ENCODE measurements at places on chromosomes 3 and 15.

GRCh38 chr3:172702256-172702655 lies 8.6 kb downstream of the NCEH1 start:
- DNase-seq, result no peak

- DNase-seq, result peak; percentile 65
These were observed 287.3 kb upstream of the ADAMTS9 start for GRCh38 chr3:64975147-64975546.

- no peak for DNase-seq
These were observed 103.3 kb upstream of the SLC6A6 start for GRCh38 chr3:14298991-14299555.

- DNase-seq, result no peak
These were observed 4.0 kb upstream of the DAG1 start for GRCh38 chr3:49466085-49466484.

DNA sequence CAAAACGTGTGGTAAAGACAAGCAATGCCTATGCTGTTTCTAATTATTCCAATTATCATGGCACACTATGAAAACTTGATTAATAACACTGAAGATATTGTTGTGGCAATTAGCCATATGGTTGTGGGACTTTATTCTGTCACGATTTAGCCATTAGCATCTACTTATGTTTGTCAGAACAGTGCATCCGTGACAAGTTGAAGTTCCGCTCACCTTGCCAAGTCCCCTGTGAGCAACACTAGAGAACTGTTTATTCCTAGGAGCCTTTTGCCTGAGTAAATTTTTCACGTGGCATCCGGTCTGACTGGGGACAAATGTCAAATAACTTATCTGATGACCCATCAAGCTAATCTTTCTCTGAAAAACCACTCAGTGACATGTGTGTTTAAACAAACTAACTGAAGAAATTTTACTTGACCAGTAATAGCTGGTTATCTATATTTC lies 403.3 kb downstream of the TBC1D5 start:
- no peak for DNase-seq

GRCh38 chr15:40226736-40227135 lies 12.1 kb upstream of the PAK6 start:
- DNase-seq, result no peak

GRCh38 chr15:65421360-65422215 lies 1.2 kb downstream of the IGDCC4 start:
- no peak for DNase-seq

DNA sequence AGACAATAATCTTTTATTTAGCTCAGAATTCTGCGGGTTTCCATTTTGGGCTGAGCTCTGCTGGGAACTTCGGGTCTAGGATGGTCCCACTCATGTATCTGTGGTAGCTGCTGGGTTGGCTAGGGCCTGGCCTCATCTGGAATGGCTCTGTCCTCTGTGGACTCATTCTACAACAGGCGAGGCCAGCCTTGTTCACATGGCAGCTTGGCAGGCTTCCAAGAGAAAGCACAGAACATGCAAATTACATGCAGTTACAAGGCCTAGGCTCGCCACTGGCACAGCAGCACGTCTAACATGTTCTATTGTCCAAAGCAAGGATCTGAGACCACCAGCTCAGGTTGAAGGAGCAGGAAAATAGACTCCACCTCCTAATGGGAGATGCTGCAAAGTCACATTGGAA lies 431.4 kb downstream of the PDCD6IP start:
- DNase-seq, result no peak

GRCh38 chr15:74873756-74874424 lies 725 bp upstream of the SCAMP2 start:
- no peak for DNase-seq

GRCh38 chr3:72448858-72449257 lies 399.4 kb downstream of the SHQ1 start:
- DNase-seq, result peak; percentile 9

DNA sequence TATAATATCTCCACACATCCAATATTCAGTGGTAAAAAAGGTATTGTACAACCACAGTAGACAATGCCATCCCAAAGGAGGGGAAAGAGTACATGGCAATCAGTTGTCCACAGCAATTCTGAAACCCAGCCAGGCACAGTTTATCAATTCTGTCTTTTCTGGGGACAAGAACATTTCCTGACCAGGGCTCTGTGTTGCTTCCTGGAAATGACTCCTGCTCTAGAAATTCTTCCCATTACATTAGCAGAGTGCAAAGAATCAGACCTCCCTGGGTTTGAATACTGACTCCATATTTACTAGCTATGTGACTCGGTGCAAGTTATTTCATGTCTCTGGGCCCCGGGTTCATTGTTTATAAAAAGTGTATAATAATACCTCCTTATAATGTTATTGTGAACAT lies 220.4 kb upstream of the CFAP20DC start:
- DNase-seq, result no peak

GRCh38 chr15:68114356-68114755 lies 60.2 kb downstream of the PIAS1 start:
- no peak for DNase-seq

DNA sequence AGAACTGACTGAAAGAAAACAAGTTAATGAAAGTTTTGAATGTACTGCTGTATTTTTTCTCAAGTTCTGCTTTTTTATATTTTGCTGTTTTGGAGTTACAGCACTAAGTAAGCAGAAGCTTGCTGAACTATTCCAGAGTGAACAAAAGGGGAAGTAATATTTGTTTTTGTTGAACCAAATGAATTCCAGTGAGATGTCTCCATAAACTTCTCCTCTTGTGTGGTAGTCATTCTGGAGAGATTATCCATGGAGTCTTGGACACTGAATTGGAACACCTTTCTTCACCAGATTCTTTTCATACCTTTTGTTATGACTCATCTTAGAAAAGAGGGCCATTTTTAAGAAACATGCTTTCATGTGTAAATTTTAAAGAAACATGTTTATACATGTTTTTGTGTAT lies 8.8 kb downstream of the ANKUB1 start:
- peak; percentile 86 for DNase-seq

DNA sequence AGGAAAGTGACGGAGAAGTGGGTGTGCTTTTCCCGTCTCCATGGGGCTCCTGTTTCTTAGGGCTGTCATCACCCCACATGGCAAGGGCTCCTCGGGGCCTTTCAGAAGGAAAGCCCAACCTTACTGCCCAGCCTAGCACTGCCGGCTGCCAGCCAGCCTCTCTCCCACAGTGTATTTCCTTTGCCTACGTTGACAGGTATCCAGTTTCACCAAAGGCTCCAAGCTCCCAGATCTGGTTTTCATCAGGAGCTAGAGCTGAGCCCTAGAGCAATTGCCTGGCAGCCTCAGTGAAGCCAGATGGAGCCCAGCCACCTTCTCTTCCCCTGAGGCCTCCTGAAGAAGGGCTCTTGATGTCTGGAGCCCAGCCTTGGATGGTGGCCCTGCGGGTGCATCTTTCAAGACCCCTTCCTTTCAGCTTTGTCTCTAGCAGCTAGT lies 20.2 kb downstream of the CRABP1 start:
- no peak for DNase-seq

GRCh38 chr3:37861620-37862041 lies at the start of gene CTDSPL:
Gene CTDSPL (plus strand): TSS chr3:37861880. CDS start chr3:37862200, 320 bp downstream.
- DNase-seq, result no peak

- DNase-seq, result no peak
These were observed 32.7 kb downstream of the CRABP1 start for GRCh38 chr15:78372880-78373279.

DNA sequence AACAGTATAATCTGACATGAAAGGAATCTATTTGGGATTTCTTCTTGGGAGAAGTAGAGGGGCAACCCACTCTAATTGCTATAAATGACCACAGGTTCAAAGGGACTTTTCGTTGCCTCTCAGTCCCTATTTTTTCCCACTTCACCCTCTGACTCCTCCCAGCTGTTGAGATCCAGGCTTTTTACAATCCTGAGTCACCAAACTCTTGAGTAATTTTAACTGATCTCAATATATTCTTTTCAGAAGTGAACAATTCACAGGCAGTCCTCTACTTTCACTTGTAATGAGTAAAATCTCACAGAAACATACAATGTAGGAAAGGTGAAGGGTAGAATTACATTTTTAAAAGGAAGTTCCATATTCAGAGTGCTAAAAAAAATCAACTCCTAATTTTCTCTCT lies 44.6 kb downstream of the EIF4E3 start:
- peak; percentile 37 for DNase-seq

GRCh38 chr3:116059421-116060096 lies 385.7 kb downstream of the LSAMP start:
- DNase-seq, result peak; percentile 99

All from foreskin keratinocyte (primary cell).